ENCODE measurements at places on chromosomes 7 and 10.

DNA sequence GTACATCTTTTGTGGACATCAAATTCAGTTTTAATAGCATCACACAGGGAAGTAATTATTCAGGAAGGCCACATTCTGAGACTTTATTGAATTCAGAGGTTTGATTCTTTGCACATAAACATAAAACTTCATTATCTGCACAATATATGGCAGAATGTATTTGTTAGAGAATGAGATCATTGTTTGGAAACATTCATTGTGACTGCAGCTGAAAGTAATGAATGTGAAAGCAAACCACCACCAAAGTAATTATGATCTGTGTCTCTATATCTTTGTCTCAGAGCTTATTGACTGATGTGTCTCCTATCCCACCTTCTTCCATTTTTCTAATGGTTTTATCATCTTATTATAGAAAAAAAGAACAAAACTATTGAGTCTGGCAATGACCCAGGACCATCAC, 340.9 kb upstream of the PCDH15 start:
- no peaks in the 10 kb centered on the region for H3K36me3 ChIP-seq
- H3K4me3 ChIP-seq = no peak overlapping the region
- DNase-seq = no peak

- no peak overlapping the region for H3K27ac ChIP-seq
- H3K36me3 ChIP-seq = no peaks in the 10 kb centered on the region
- H3K27me3 ChIP-seq = peaks cover 3% of the 10 kb centered on the region
- no peak for DNase-seq
- no peak overlapping the region for H3K4me3 ChIP-seq
These were observed 6.4 kb downstream of the NOD1 start for GRCh38 chr7:30472081-30472783.

DNA sequence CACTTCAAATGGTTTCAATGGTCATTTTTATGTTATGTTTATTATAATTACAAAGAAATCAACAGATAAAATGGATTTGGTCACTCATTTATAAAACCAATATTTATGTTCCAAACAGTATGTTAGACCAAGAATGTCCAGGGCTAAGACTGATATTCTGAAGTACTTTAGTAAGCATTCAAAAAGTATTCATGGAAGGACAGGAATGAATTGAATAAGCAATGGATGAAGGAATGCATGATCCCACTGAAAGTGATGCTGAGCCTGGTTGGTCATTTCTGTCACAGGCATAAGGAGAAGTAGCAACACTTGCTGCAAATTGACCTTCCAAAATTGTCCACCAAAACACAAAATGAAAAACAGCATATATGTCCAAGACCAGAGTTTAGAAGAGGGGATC, 189.0 kb upstream of the CELF2 start:
- no peaks in the 10 kb centered on the region for H3K27me3 ChIP-seq
- H3K4me1 ChIP-seq = peaks cover 3% of the 10 kb centered on the region
- DNase-seq = no peak
- no peak overlapping the region for H3K4me3 ChIP-seq
- no peak overlapping the region for H3K27ac ChIP-seq
- no peaks in the 10 kb centered on the region for H3K36me3 ChIP-seq

- H3K4me3 ChIP-seq = no peak overlapping the region
- H3K4me1 ChIP-seq = no peaks in the 10 kb centered on the region
- H3K36me3 ChIP-seq = no peaks in the 10 kb centered on the region
- no peaks in the 10 kb centered on the region for H3K27me3 ChIP-seq
These were observed 119.1 kb upstream of the PFKP start for GRCh38 chr10:2948127-2948854.

- no peak overlapping the region for H3K27ac ChIP-seq
- no peak overlapping the region for H3K4me3 ChIP-seq
- peaks cover 15% of the 10 kb centered on the region for H3K4me1 ChIP-seq
- H3K27me3 ChIP-seq = no peaks in the 10 kb centered on the region
These were observed 33.4 kb upstream of the VWDE start for GRCh38 chr7:12436896-12437535.

GRCh38 chr10:35874311-35875015, 232.4 kb upstream of the FZD8 start:
- no peaks in the 10 kb centered on the region for H3K36me3 ChIP-seq
- H3K27ac ChIP-seq = no peak overlapping the region
- DNase-seq = no peak

- DNase-seq = no peak
- H3K27me3 ChIP-seq = no peaks in the 10 kb centered on the region
- peaks cover 3% of the 10 kb centered on the region for H3K4me1 ChIP-seq
- H3K36me3 ChIP-seq = no peaks in the 10 kb centered on the region
These were observed 21.5 kb upstream of the CALD1 start for GRCh38 chr7:134757938-134758337.

GRCh38 chr7:101598986-101599771, 29.9 kb downstream of the MYL10 start:
- no peaks in the 10 kb centered on the region for H3K27me3 ChIP-seq
- H3K36me3 ChIP-seq = no peaks in the 10 kb centered on the region
- no peak for DNase-seq
- H3K4me3 ChIP-seq = no peak overlapping the region
- no peaks in the 10 kb centered on the region for H3K4me1 ChIP-seq

GRCh38 chr7:157612664-157613561, 276.1 kb downstream of the DNAJB6 start:
- peak; percentile 6 for DNase-seq
- no peaks in the 10 kb centered on the region for H3K4me1 ChIP-seq
- H3K27me3 ChIP-seq = no peaks in the 10 kb centered on the region
- no peak overlapping the region for H3K27ac ChIP-seq

DNA sequence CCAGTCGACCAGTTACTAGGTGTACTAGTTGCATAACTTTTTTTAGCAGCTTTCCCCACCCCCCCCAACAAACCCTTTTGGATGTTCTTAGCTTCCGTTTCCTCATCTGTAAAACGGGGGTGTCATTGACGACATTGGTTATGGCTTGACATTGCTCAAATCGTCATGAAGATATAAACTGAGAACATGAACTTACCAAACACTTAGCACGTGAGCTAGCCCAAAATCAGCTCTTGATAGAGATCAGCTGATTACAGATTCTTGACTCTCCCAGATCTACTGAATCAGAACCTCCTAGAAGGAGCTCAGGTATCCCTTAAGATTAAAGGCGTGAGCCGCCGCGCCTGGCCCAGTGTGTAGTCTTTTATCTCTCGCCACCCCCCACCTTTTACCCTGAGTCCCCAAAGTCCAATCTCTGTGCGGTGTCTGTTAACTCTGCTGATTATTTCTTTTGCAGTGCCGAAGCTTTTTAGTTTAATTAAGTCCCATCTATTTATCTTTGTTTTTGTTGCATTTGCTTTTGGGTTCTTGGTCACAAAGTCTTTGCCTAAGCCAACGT, 1.0 kb upstream of the GNA12 start:
- H3K4me3 ChIP-seq = peak overlapping the region; percentile 45
- peak overlapping the region; percentile 72 for H3K27ac ChIP-seq
- no peaks in the 10 kb centered on the region for H3K27me3 ChIP-seq
- DNase-seq = no peak
- no peaks in the 10 kb centered on the region for H3K36me3 ChIP-seq
- H3K4me1 ChIP-seq = peaks cover 32% of the 10 kb centered on the region

DNA sequence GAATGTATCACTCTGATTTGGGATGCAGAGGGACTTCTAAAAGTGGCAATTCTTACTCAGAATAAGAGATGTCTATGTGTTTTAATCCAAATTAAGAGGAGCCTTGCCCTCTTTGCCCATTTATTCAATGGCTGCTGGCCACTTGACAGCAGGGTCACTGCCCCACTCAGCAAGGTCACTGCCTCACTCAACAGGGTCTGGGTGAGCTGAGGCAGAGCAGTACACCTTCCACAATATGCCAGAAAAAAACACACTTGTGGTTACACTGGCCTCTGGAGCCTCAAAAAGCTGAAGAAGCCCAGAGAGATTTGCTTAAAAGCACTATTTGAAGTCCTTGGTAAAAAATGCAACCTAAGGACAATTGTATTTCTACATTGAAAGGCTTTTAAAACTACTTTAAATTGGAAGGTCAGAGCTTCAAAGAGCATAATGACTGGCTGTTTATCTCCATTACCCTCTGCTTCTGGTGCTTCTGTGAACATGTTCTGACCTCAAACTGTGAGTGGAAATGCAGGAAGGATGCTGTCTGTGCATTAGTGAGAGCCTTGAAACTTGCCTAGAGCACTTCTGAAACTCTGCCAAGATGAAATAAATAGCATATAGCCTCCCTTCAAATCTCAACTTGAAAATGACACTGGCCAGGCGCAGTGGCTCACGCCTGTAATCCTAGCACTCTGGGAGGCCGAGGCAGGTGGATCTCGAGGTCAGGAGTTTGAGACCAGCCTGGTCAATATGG, 35.1 kb upstream of the WIPF3 start:
- no peak overlapping the region for H3K4me3 ChIP-seq
- H3K36me3 ChIP-seq = no peaks in the 10 kb centered on the region
- H3K27me3 ChIP-seq = no peaks in the 10 kb centered on the region
- H3K27ac ChIP-seq = no peak overlapping the region

DNA sequence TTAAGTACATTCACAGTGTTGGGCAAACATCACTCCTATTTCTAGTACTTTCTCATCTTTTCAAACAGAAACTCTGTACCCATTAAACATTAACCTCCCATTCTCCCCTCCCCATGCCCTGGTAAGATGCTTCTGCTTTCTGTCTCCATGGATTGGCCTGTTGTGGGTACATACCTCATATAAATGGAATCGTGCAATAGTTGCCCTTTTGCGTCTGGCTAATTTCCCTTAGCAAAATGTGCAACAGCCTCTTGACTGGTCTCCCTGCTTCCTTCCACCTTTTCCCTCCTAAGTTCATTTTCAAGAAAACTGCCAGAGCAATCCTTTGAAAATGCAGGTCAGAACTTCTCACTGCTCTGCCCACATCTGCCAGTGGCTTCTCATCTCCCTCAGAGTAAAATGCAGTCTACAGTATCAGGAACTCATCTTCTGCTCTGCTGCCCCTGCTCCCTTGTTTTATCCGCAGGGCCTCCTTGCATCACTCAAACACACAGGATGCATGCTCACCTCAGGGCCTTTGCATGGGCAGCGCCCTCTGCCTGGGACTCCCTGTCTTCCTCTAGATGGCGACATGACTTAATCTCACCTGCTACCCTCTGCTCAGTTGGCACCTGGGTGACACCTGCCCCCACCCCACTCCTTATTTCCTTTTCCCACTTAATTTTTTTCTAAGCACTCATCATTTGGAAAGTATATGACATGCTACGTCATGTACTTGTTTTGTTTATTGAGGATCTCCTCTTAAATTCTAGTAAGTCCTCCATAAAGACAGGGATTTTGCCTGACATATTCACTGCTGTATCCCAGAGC, 44.3 kb upstream of the ECHDC3 start:
- no peaks in the 10 kb centered on the region for H3K27me3 ChIP-seq
- no peak overlapping the region for H3K4me3 ChIP-seq
- DNase-seq = no peak

- no peak overlapping the region for H3K27ac ChIP-seq
- no peaks in the 10 kb centered on the region for H3K36me3 ChIP-seq
- H3K4me3 ChIP-seq = no peak overlapping the region
These were observed 181.3 kb upstream of the FZD1 start for GRCh38 chr7:91082852-91083495.

- DNase-seq = no peak
- no peaks in the 10 kb centered on the region for H3K27me3 ChIP-seq
- H3K27ac ChIP-seq = no peak overlapping the region
- no peak overlapping the region for H3K4me3 ChIP-seq
- H3K4me1 ChIP-seq = no peaks in the 10 kb centered on the region
- H3K36me3 ChIP-seq = no peaks in the 10 kb centered on the region
These were observed 142.8 kb downstream of the ADK start for GRCh38 chr10:74293686-74294371.

DNA sequence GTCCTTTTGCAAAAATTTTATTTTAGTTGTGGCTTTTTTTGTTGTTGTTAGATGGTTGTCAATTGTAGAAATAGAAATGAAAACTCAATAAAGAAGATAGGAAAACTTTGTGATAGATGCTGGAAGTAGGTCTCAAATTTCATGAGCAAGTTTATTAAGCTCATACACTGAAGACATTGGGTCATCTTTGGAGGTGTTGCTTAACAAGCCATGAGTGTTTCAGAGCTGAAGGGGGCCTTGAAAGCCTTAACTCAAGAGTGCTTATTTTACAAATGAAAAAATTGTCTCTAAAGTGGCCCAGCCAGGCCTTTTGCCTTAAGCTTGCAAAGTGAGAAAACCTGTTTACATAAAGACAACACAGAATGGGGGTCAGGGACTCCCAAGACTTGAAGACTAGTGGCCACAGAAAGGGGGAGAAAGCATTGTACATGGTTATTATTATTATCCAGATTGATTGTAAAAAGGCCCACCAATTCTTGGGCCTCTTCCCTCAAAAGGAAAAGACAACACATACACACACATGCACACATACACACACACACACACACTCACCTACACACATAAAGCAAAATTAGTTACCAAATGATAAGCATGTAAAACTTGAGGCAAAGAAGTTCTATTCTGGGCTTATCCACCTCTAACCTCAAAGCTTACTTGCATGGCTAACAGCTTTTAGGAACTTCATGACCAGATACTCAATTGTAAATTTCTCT, 49.7 kb upstream of the GLCCI1 start:
- no peak overlapping the region for H3K27ac ChIP-seq
- H3K27me3 ChIP-seq = no peaks in the 10 kb centered on the region
- H3K4me1 ChIP-seq = peaks cover 53% of the 10 kb centered on the region
- H3K36me3 ChIP-seq = no peaks in the 10 kb centered on the region

- H3K27ac ChIP-seq = no peak overlapping the region
- peaks cover 23% of the 10 kb centered on the region for H3K27me3 ChIP-seq
- peaks cover 30% of the 10 kb centered on the region for H3K4me1 ChIP-seq
- H3K4me3 ChIP-seq = peak overlapping the region; percentile 94
- H3K36me3 ChIP-seq = peaks cover 4% of the 10 kb centered on the region
These were observed 1.8 kb downstream of the PFKP start for GRCh38 chr10:3068968-3069737.

DNA sequence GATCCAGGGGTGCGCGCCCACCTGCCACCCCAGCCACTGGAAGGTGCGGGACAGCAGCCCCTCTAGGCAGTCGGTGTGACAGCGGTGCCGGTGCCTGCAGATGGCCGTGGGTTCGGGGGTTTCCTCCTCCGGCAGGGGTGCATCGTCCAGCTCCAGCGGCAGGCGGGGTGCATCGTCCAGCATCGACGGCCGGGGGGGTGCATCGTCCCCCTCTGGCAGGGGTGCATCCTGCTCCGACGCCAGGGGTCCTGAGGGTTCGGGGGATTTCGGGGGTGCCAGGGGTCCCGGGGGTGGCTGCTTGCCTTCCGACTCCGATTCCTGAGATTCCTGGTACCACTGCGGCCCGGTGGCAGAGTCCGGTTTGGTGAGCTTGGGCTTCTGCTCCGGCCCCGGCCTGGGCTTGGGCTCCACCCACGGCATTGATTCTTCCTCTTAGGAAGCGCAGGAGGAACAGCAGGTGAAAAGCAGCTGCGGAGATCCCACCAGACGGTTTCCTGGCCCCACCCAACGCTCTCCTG, 90.2 kb upstream of the RAB18 start:
- no peak overlapping the region for H3K4me3 ChIP-seq
- DNase-seq = no peak
- no peaks in the 10 kb centered on the region for H3K4me1 ChIP-seq
- peaks cover 5% of the 10 kb centered on the region for H3K36me3 ChIP-seq

GRCh38 chr7:101919363-101920115, 102.1 kb downstream of the CUX1 start:
- H3K4me1 ChIP-seq = peaks cover 19% of the 10 kb centered on the region
- H3K36me3 ChIP-seq = peaks cover 4% of the 10 kb centered on the region
- DNase-seq = no peak

- no peak overlapping the region for H3K4me3 ChIP-seq
- no peak overlapping the region for H3K27ac ChIP-seq
- peaks cover 18% of the 10 kb centered on the region for H3K4me1 ChIP-seq
These were observed 40.7 kb downstream of the PRKAR2B start for GRCh38 chr7:107085180-107085579.
